ENCODE measurements at places on chromosomes 4 and X.
A peak's percentile ranks its signal among the peaks of the same experiment; 100 is the strongest.

- no peak for DNase-seq
Measured at GRCh38 chr4:6341696-6342095, 72.0 kb downstream of the WFS1 start.

GRCh38 chrX:131745942-131746489 is 202.1 kb downstream of the OR13H1 start:
- DNase-seq = no peak

DNA sequence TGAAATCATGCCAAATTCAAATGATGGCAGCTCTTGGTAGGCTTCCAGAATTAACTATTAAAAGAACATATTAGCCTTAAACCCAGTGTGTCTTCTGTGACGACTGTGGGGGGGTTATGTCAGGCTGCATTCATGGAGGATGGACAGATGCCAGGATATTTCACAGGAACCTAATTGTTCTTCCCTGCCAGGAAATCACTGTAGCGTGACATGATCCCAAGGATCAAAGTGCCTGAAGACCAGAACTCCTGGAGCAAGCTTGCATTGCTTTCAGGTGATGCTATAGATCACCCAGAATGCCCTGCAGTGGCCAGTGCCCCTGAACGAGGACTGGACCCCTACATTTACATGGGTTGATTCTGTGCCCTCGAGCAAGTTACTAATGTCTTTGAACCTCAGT is 1093.0 kb upstream of the TENM3 start:
- no peak for DNase-seq

GRCh38 chrX:39050427-39050826 is 249.2 kb downstream of the MID1IP1 start:
- no peak for DNase-seq

- DNase-seq = no peak
Measured at GRCh38 chr4:19823781-19824180, 427.9 kb upstream of the SLIT2 start.

GRCh38 chrX:53882331-53882730 is 161.9 kb downstream of the PHF8 start:
- no peak for DNase-seq

GRCh38 chr4:107050525-107051135 is 14.5 kb upstream of the DKK2 start:
- DNase-seq = no peak

DNA sequence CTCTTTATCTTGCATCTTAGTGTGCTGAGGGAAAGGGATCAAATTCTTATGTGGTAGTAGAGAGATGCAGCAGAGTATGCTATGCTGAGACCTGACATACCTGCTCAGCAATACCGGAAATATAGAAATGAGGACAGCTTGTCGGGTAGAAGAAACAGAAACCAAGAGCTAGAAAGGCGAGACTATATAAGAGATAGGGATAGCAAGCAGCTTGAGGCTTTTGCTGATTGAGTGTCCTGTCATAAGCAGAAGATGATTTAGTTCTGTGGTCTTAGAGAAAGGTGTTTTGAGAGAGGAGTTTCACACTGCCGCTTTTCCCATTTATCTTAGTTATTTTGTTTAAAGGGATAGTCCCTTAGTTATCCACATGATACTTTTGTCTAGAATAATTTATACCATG is 31.7 kb downstream of the USP9X start:
- DNase-seq = no peak

DNA sequence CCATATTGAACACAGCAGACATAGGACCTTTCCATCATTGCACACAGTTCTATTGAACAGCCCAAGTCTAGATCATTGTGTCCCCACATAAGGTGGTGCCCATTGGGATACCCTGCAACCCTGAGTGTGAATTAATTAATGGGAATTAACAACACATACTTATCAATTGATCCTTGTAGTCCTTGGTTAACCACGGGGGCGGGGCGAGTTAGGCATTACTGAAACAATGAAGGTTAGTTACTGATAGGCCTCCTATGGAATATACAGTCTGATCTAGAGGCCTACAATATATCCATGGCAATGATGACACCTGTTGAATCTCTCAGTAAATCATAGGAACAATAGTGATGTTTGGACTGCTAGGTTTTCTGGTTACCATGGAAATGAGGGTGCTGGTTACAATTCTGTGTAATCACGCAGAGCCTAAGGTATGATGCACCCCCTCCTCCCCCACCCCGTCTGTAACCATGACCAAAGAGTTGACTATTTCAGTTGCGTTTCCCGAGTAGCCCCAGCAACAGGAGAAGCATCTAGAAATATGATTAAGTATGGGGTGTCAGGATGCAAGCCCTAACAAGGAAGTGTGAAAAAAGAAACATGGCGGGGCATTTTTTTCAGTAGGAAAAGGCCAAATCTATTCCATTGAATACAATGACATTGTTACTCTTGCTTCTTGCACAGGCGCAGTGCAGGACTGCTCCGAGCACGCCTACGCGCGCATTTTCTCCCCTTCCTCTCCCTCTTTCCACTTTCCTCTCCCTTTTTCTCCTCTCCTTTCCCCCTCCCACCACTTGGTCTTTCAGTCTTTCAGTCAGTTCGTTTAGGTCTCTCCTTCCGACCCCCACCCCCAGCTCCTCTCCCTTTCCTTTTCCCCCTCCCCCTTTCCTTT is 677 bp upstream of the NONO start:
- peak; percentile 0 for DNase-seq

GRCh38 chr4:173269280-173269679 is 64.9 kb downstream of the HMGB2 start:
- no peak for DNase-seq

DNA sequence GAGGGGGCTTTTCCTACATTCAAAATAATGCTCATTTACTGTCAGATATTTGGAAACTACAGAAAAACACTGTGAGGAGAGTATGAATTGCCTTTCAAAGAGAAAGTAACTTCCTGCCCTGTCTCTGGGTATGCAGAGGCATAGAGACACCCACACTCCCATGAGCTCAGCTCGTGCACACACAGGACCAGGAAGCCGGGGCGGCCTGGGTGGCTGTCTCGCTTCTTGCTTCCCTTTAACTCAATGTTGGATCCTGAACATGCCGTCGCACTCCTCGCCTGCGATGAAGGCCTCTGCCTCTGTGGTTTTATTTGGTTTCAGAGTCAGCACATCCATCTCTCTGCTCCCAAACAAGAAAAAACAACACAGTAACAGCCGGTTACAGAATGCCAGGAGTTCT is 40.1 kb upstream of the GPR78 start:
- DNase-seq = no peak

DNA sequence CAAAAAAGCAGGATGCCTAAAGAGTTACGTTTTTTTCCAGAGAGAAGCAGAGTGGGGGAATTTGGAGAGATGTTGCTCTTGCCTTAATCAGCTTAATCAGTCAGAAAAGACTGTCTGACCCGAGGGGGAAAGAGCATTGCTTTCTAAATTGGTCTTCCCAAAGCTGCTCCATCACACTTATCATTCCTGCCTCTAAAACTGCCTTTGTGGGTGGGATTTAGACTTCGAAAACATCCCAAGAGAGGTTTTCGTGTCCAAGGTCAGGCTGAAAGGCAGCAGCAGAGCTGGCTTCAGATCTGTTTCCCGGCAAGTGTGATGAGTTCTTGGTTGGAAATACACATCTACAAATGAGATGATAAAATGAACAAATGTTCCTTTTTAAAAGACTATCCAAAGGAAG is 155.2 kb downstream of the SH2D1A start:
- DNase-seq = no peak

DNA sequence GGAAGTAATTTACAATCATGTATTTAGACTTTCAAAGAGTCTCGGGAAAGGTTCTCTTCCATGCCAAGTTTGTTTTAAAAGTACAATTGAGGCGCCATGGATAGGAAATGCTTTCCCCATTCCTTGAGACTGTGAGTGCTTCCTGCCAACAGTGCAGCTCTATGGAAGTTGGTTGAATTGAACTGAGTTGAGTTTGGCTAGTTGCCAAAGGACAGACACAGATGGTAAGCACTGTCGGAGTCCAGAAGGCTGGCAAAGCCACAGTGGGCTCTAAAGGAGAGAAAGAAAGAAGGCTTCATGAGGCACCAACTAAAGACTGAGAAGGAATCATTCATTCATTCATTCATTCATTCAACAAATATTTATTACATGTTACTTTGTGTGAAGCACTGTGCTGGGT is 4.3 kb upstream of the KCNE5 start:
- no peak for DNase-seq

DNA sequence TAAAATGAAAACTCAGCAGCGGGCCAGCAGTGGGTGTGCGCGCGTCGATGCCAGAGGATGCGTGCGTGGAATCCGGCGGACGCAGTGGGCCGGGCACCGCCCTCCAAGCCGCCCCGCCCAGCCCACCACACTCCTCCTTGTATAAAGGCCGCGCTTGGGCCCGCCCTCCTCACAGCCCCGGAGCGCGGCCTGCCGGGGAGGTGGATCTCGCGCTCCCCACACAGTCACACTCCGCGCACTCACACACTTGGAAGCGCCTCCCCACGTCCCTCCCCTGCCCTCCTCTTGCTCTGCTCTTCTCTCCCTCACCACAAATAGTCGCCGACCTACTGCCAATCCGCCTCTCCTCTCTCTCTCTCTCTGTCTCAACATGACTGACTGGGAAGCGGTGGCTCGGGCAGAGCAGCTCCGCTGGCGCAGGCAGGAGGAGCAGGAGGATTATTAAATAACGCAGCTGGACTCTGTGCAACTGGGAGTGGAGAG is at the start of gene CCSER1:
CCSER1 (plus strand) TSS at position 172 of the 483 bp plus-strand sequence.
- peak; percentile 36 for DNase-seq

DNA sequence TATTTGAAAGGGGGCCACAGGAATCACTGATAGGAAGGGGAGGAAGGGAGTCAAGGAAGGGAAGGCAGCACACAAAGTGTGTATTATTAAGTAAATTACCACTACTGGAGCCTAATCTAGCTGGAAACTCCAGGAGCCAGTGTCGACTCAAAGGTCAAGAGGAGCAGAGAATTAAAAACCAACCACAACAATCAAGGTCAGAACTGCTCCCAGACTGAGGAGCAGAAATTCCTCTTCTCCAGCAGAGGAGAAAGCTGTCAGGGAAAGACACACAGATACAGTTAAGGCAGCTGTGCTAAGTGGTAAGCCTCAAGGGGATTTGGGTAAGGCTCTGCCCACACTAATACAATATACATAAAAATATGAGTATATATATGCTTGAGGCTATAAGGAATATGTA is 87.5 kb upstream of the PTPN13 start:
- no peak for DNase-seq

DNA sequence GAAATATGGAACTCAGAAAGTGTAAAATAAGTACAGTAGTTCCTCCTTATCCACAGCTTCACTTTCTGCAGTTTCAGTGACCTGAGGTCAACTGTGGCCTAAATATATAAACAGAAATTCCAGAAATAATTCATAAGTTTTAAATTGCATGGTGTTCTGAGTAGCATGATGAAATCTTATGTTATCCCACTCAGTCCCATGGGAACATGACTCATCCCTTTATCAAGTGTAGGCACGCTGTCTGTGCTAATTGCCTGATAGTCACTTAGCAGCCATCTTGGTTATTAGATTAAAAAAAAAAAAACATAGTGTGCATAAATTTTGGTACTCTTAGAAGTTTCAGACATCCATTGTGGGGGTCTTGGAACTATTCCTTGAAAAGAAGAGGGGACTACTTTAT is 983.4 kb upstream of the ADGRL3 start:
- no peak for DNase-seq

- no peak for DNase-seq
Measured at GRCh38 chrX:151736685-151737084, 2.1 kb downstream of the CNGA2 start.

- no peak for DNase-seq
Measured at GRCh38 chr4:169121861-169122382, 111.9 kb upstream of the CBR4 start.

DNA sequence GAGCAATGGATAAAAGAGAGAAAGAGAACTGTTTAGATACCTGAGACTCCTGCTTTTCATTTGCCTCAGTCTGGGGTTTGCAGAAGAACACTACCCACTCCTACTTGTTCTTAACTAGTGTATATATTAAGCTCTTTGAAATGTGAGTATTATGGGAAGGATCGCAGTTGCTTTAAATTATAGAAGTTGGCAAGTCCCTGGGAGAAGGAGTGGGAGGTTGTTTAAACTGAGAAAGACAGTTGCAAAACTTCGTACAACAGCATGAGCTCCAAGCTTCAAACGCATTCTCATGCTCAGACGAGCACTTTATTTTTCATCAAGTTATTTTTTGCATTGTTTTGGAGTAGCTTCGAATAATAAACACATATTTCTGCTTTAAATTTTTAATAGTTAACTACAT is 88.1 kb upstream of the C1QTNF7 start:
- no peak for DNase-seq

- no peak for DNase-seq
Measured at GRCh38 chrX:29662759-29663503, 552.4 kb upstream of the MAGEB2 start.
